Fibroblast of the aortic adventitia (primary cell): ENCODE measurements at places on chromosomes 7 and 10. TPM values are rescaled to one million over a fixed set of nuclear protein-coding genes. Genes with fewer than 3 reads are reported as not detected.

CADPS2 gene
- 16.0 and 26.9 TPM in 2 replicates for total RNA-seq

CHN2 gene
- 0.81 and 3.6 TPM in 2 replicates for total RNA-seq

LIPM gene
- 0.82 TPM in 1 of 2 replicates, not detected in the other for total RNA-seq

SH3PXD2A gene
- total RNA-seq, result 15.8 and 20.4 TPM in 2 replicates

TRIM50 gene
- not detected in 2 replicates for total RNA-seq

BLNK gene
- total RNA-seq, result not detected in 2 replicates

CYP3A5 gene
- total RNA-seq, result 1.1 and 2.9 TPM in 2 replicates

CALCR gene
- not detected in 2 replicates for total RNA-seq

THSD7A gene
- 0.49 and 2.5 TPM in 2 replicates for total RNA-seq

EVX1 gene
- not detected in 2 replicates for total RNA-seq

MEOX2 gene
- total RNA-seq, result 2.6 and 13.0 TPM in 2 replicates

CUZD1 gene
- total RNA-seq, result 0.72 and 1.4 TPM in 2 replicates

CYP3A4 gene
- total RNA-seq, result not detected in 2 replicates

DOCK1 gene
- 69.7 and 75.2 TPM in 2 replicates for total RNA-seq

ANKRD7 gene
- total RNA-seq, result 1.4 and 3.9 TPM in 2 replicates

RUFY2 gene
- 37.3 and 53.7 TPM in 2 replicates for total RNA-seq

BAIAP2L1 gene
- 1.1 and 2.8 TPM in 2 replicates for total RNA-seq

STEAP1 gene
- total RNA-seq, result 23.5 and 83.4 TPM in 2 replicates
